Occipital lobe (tissue), 3 donors: ENCODE measurements at places on chromosomes 6 and 20. TPM values are rescaled to one million over a fixed set of nuclear protein-coding genes. Genes with fewer than 3 reads are reported as not detected.

Gene C2
- total RNA-seq, result 4.7 TPM

Gene ELOVL2
- 52.7 TPM for total RNA-seq

Gene SF3B5
- total RNA-seq, result 37.1 TPM

Gene PI16
- 0.78 TPM for total RNA-seq

Gene TRAPPC3L
- not detected for total RNA-seq

Gene UNC5CL
- 0.16 TPM for total RNA-seq

Gene LMBRD1
- total RNA-seq, result 88.6 TPM

Gene GHRH
- total RNA-seq, result not detected

Gene MPIG6B
- total RNA-seq, result not detected

Gene IBTK
- 105 TPM for total RNA-seq

Gene NKX2-2
- 0.31 TPM for total RNA-seq

Gene BTN1A1
- not detected for total RNA-seq

Gene CTCFL
- total RNA-seq, result not detected

Gene SUMO4
- total RNA-seq, result 7.3 TPM

Gene SMLR1
- total RNA-seq, result not detected

Gene RBBP8NL
- not detected for total RNA-seq

Gene HSP90AB1
- 440 TPM for total RNA-seq

Gene EEF1A1
- 15,287 TPM for total RNA-seq

Gene ADGRB3
- 179 TPM for total RNA-seq

Gene ENPP5
- total RNA-seq, result 4.7 TPM

Gene HIVEP2
- 114 TPM for total RNA-seq

Gene HTR1E
- total RNA-seq, result 0.16 TPM

Gene ASIP
- total RNA-seq, result not detected

Gene HLA-DOB
- not detected for total RNA-seq

Gene IRF4
- 0.16 TPM for total RNA-seq

Gene TCF19
- total RNA-seq, result 3.4 TPM

Gene MEI4
- total RNA-seq, result 0.47 TPM

Gene CD24
- total RNA-seq, result 1,048 TPM

Gene PARD6B
- 17.5 TPM for total RNA-seq

Gene FAXC
- 49.3 TPM for total RNA-seq

Gene LIN28B
- total RNA-seq, result 0.16 TPM

Gene CTSA
- 15.8 TPM for total RNA-seq

Gene HRH3
- total RNA-seq, result 0.47 TPM

Gene PGC
- total RNA-seq, result not detected

Gene C6orf52
- 1.7 TPM for total RNA-seq

Gene HS3ST5
- 6.6 TPM for total RNA-seq

Gene AGPAT1
- 13.6 TPM for total RNA-seq

Gene RBM39
- 490 TPM for total RNA-seq

Gene ANKRD6
- 33.8 TPM for total RNA-seq

Gene EFCAB8
- total RNA-seq, result not detected

Gene BPIFA1
- not detected for total RNA-seq

Gene CST2
- total RNA-seq, result not detected

Gene IPCEF1
- total RNA-seq, result 29.5 TPM

Gene STMND1
- total RNA-seq, result not detected

Gene SLC35D3
- not detected for total RNA-seq

Gene ULBP3
- 6.2 TPM for total RNA-seq

Gene NOTCH4
- total RNA-seq, result 5.0 TPM

Gene TCF21
- total RNA-seq, result not detected

Gene TSBP1
- not detected for total RNA-seq

Gene SLC17A1
- not detected for total RNA-seq

Gene ZNF341
- total RNA-seq, result 2.7 TPM

Gene FOXF2
- 1.2 TPM for total RNA-seq

Gene MED23
- total RNA-seq, result 71.3 TPM
